SK-N-MC (cell line): ENCODE measurements at places on chromosomes 4 and X.

- peak; percentile 93 for DNase-seq
Measured at GRCh38 chr4:115113506-115114106, at the start of gene NDST4. Gene NDST4, minus strand, starts transcription at chr4:115113620. Its CDS starts 36,584 bp downstream, at chr4:115077036.

DNA sequence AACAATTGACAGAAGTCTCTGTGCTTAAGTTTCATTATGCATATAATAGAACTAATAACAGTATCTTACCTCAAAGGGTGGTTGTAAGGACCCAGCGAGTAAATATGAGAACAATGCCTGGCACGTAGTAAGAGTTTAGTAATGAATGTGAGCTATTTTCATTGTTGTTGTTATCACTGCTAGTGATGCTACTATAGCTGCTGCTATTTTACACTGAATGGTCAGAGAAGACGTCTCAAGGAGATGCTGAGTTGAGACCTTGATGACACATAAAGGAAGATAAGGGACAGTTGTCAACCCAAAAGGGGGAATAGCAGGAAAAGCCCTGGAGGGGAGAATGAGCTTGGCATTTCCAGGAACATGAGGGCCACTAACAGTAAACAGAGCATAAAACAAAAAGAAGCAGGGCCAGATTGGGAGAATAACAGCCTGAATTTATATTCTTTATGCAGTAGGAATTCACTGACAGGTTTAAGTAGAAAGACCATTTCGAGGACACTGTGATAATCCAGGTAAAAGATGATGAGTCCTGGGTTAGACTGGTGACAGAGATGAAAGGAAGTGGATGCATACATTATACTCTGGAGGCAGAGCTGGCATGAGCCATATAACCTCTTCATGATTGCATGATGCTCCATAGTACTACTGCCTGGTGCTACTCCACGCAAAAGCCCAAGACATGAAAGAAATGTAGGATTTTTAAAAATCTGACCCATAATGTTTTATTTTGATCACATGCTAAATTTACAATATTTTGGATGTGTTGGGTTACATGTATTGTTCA, 23.1 kb downstream of the ATP8A1 start:
- no peak for DNase-seq

DNA sequence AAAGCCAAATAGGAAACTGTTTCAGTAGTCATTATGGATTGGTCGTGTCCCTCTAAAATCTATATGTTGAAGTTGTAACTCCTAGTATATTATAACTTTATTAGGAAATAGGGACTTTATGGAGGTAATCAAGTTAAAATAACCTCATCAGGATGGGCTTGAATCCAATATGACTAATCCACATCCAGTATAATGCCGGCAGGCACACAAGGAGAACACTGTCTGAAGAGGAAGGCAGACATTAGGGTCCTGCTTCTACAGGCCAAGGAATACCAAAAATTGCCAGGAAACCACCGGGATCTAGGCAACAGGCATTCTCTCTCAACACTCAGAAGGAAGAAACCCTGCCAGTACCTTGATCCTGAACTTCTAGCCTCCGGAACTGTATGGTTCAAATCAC, 130.3 kb downstream of the ATP10D start:
- DNase-seq = no peak

DNA sequence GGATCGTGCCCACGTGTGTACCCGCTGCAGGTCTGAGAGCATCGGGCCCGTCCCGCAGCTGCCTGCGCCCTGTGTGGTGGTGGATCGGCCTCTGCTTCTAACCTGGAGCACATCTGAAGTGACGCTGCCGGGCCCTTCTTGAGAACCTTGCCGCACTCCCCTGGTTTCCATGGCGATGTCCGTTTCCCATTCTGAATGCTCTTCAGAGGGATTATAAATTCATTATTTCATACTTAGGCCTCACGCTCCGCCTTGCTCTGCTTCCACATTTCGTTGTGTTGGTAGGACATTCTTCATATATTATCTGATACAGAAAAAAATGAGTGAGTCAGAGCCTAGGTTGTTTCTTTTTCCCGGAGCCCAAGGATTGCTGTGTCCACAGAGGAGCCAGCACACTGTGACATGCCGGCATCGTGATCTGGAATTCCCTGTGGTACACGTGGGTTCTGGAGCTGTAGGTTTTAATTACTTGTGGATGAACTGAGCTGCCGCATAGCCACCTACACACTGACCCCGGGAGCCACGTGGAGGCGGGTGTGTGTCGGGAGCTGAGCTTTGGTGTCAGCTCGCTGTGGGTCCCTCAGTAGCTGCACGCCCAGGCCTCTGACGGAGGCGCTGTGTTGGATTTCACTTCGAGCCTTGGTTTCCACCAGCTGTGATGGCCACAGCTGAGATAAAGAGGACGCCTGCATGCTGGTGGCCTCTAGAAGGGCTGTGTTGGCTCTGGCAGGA, 63.4 kb downstream of the PSAPL1 start:
- DNase-seq = no peak

DNA sequence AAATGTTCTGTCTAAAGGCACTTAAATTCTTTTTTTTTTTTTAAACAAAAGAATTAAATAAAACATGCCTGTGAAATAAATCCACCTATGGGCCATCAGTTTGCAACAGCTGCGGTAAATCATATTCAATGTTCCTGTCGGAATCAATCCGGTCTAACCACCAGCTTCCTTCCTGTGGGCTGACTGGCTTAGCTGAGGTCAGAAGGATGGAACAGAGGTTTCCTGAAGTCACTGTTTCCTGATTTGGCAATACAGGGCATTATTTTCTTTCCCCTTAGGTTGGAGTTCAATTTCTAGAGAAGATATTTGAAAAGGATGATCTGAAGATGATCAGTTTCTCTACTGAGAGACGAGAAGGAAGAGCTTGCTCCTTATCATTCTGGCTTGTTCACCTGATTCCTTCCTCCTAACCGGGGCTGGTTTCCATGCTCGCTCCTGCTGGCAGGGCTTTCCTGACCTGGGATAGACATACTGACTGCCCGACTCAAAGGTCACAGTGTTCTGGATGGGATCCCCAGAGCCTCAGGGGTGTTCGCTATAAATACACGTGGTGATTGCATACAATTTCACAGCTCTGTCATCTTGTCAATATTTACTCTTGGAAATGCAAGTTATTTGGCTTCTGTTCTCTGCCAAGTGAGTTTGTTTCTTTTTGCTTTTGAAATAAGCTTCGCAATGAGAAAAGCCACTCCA, 21.7 kb downstream of the PDLIM3 start:
- no peak for DNase-seq

- no peak for DNase-seq
Measured at GRCh38 chrX:142251680-142252079, 46.6 kb upstream of the MAGEC2 start.

- no peak for DNase-seq
Measured at GRCh38 chrX:57674861-57675260, 5.2 kb downstream of the NLRP2B start.
